ENCODE measurements at places on chromosomes 11 and 22.
A peak's percentile ranks its signal among the peaks of the same experiment; 100 is the strongest.

DNA sequence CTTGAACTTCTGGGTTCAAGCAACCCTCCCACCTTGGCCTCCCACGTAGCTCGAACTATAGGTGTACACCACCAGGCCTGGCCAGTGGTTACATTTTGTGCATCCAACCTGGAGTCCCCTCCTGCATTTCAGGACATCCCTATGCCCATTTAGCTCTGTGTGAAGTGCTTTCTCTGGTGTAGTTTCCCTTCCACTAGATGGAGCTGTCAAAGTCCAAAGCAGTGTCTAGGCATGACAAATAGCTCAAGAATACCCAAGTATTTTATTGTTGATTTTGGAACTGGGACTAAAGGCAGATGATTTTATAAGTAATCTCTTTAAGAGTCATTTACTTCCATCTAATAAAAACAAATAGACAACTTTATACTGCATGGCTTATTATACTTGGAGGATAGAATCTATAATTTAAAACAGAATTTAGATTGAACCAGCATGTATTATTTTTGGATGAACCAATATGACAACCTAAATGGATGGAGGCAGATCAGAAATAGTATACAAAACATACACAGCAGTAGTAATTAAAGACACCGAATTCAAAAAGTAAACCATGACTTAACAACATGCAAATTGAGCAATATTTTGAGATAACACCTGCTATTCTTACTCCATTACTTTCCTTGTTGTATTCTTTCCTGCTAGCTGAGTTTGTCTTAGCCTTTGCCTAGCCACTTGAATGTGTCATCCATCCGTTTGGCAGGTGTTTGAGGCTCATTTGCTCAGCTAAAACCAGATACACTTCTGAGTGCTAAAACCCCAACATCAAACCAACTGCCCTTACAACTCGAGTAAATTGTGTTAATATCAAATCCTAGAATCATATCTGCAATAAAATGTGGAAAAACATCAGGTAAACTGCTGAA is 37.7 kb downstream of the EIF4ENIF1 start:
- DNase-seq = no peak

- no peak for DNase-seq
These were observed 5.4 kb upstream of the IGLL5 start for GRCh38 chr22:22882033-22882717.

GRCh38 chr11:13091373-13091772 is 82.3 kb downstream of the RASSF10 start:
- DNase-seq = no peak

DNA sequence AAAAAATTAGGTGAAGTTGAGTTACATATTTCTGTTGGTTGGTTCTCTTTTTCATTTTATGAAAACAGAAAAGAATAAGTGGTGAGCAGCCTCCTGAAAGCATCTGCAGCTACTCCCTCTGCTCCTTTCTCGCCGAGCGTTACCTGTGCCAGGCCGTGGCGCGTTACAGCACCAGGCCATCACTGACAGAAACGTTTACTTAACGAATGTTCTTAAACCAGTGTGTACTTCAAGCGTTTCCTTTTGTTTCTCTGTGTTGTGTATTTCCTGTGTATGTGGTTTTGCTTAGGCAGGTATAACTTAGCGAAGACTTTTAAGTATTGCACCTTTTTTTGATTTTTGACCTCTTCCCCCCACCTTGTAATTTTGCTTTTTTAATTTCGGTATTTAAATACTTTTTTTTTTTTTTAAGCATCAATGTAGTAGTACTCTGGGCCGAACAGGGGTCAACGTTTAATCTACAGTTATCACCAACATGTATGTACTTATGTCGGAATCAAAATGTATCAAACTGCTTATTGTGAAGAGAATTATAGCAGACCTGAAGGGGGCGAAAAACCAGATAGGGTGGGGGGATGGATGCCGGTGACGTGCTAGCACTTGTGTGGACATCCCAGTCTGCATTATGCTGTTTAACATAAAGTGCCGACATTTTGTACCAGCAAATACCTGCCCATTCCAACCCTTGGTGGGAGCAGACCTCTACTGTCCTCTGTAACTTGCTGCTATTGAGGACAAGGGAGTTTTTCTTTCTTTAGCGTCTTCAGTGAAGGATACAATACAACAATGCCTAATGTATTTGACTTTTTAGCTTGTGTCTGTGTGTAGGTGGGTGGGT is 21.6 kb upstream of the ADSL start:
- no peak for DNase-seq

DNA sequence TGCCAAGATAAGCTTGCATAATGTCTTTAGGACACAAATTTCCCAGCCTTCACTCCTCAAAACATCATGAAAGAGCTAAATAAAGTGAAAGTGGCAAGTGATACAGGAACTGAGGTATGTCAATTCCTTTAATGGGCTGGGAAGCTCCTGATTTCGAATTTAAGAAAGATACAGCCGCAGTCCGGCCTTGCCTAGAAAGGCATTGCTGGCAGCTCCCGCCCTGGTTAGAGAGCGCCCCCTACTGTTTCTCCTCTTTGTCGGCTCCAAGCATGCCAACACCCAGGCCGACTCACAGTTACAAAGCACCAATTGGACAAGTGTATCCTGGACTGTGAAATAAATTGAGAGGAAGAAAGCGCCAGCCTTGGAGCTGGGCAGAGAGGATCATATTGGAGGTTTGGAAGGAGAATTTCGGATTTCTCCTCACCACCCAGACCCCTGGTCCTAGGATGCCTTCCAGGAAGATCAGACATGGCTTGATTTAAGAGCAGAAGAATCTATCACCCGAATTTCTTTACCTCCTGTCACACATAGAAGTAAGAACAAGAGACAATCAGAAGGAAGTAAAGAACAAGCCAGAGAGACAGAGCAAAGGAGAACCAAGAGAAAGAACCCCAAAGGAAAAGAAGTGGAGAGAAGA is 84.0 kb downstream of the FAM76B start:
- peak; percentile 30 for DNase-seq

GRCh38 chr11:92644595-92645445 is 324.6 kb upstream of the MTNR1B start:
- no peak for DNase-seq

- DNase-seq = no peak
These were observed 98.3 kb downstream of the TYR start for GRCh38 chr11:89275966-89276365.

DNA sequence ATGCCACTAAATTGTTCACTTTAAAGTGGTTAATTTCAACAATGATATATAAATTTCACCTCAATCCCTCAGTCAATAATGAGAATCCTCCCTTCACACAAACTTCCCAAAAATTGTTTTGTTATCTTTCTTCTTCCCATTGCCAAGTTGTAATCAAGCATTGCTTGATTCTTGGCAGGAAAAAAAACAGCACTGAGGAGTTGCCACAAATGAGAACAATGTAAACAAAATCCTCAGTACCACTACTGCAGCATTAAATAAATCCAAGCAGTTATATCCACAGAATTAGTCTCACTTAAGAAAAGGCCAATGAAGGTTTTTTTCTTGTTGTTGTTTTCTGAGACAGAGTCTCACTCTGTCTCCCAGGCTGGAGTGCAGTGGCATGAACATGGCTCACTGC is 38.2 kb downstream of the FAM168A start:
- DNase-seq = no peak

DNA sequence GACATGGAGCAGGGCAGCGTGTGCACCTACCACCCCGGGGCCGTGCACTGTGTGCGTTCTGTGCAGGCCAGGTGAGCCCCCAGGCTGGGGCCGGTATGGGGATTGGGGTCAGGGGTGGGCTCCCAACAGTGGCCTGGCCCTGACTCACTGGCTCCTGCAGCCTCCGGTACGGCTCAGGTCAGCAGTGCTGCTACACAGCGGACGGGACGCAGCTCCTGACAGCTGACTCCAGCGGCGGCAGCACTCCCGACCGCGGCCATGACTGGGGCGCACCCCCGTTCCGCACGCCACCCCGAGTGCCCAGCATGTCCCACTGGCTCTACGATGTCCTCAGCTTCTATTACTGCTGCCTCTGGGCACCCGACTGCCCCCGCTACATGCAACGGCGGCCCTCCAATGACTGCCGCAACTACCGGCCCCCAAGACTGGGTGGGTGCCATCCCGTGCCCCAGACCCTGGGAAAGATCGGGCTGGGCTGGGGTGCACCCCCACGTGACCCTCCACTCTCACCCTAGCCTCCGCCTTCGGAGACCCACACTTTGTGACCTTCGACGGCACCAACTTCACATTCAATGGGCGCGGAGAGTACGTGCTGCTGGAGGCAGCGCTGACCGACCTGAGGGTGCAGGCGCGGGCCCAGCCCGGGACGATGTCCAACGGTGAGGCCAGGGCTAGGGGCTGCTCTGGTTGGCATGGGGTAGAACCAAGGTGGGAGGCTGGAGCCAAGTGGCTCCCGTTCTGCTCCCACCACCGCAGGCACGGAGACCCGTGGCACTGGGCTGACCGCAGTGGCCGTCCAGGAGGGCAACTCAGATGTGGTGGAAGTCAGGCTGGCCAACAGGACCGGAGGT is 4.4 kb downstream of the SUSD2 start:
- DNase-seq = no peak

DNA sequence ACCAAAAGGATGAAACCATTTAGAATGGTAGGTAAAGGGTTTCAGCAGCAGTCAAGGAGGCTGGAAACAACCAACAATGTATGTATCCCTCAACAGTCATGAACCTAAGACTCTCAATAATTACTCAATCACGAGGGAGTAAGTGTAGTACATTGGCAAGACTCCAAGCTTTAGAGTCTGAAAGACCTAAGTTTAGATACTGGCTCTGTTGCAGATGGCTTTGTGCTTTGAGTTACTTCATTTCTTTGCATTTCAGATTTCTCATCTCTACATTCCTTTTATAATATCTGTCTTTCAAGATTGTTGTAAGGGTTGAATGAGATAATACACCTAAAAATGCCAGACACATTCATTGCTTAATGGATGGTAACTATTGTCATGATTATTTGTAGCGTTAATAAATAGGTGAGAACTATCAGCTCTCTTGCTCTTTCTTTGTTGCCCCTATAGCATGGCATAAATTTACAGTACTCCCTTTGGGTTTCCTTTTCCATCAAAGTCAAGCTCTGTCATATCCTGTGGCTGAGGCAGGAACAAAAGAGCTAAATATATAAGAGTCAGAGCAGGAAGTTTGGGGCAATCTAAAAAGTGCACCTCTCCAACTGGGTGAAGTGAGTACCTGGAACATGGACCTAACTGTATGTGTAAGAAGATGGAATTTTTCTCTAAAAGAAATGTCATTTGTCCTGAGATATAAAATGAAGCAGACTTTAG is 228.2 kb upstream of the ZC3H12C start:
- DNase-seq = no peak

GRCh38 chr11:78418584-78419211 is 1.1 kb upstream of the GAB2 start:
- no peak for DNase-seq

All from SK-N-MC (cell line).